ENCODE measurements at places on chromosomes 3 and 15.
A peak's percentile ranks its signal among the peaks of the same experiment; 100 is the strongest.

- DNase-seq = no peak
Measured at GRCh38 chr3:64410226-64410625, 185.0 kb upstream of the PRICKLE2 start.

DNA sequence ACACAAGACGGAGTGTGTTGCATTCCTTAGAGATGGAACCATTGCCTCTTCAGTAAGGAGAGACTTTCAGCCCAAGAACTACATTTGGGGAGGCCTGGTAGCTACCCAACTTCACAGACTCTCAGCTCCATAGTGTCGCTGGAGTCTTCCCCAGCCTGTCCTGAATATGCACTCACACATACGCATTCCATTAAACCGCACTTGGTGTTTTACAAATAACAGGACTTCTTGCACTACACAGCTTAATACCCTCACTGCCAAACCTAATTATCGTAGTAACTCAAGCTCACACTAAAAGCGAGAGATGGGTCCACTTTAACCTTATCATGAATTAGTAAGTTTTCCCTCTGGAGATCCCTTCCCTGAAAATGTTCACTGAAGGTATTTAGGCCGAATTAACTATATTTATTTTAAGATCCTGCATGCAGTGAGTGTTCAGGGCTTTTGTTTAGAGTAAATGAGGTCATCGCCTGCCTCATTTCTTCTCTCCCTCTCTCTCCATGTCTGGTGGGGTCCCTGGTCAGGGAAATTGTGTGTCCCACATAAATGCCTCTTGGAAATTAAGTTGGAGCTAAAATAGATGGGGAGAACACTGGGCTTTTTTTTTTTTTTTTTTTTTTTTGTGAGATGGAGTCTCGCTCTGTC is 171.9 kb downstream of the FAM43A start:
- DNase-seq = no peak

- DNase-seq = peak; percentile 26
Measured at GRCh38 chr15:68924866-68925560, 5.3 kb upstream of the SPESP1 start.

GRCh38 chr15:94286583-94286982 is 55.2 kb downstream of the MCTP2 start:
- DNase-seq = no peak

- no peak for DNase-seq
Measured at GRCh38 chr3:134002306-134002705, 27.4 kb downstream of the SLCO2A1 start.

- no peak for DNase-seq
Measured at GRCh38 chr3:16239086-16239770, 25.5 kb downstream of the DPH3 start.

DNA sequence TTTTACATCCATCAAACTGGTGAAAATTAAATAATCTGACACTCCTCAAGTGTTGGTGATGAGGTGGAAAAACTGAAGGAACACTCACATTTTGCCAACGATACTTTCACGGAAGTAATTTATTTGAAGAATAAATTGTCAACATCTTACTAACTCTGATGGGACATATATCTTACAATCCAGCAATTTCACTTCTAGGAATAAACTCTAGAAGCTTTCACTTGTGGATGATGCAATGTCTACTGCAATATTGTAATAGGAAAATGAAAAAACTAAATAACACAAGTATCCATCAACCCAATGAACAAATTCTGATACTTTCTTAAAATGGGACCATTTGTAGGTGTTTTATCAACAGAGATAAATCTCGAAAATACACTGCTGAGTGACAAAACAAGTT is 16.2 kb upstream of the LIPC start:
- DNase-seq = no peak

DNA sequence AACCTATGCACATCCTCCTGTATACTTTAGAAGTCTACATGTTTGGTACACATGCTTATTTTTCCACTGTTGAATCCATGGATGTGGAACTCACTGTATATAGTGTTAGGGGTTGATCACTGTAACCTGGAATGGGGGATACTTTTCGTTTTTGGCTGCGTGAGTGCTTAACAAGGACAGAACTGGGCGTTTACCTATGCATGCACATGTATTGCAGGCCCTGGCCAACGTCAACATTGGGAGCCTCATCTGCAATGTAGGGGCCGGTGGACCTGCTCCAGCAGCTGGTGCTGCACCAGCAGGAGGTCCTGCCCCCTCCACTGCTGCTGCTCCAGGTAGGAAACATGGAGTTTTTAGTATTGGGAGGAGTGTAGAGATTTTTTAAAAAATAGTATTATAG is 2.3 kb downstream of the RPLP1 start:
- no peak for DNase-seq

- no peak for DNase-seq
Measured at GRCh38 chr3:52044869-52045619, 11.3 kb downstream of the DUSP7 start.

- DNase-seq = no peak
Measured at GRCh38 chr15:91491101-91491950, 362.2 kb upstream of the SLCO3A1 start.

DNA sequence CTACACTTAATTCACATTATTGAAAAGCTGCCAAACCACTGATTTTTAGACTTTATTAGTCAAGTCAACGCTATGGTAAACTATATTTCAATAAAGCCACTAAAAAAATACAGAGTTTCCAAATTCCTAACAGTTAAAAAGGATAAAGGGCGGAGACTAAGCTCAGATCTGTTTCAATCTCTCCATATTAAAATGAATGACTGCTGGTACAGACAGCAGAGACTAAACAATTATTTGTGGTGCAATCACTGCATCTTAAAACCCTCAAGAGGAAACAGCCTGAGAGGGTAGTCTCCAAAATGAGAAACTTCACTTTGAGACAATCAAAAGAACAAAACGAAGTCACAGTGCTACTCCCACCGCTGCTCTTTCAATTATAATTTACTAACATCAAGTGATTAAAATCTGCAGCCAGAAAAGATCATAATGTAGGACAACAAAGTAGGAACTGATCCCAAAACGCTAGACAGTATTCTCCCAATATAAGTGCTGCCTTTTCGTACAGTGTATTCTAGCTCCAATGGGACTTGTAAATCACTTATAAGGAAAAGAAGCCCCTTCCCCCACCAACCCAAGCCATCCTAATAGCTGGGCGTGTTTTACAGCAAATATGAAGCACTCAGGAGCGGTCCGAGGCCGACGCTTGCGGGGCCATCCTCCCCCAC is 1.2 kb downstream of the UBP1 start:
- no peak for DNase-seq

GRCh38 chr3:177833332-177833731 is 636.0 kb upstream of the TBL1XR1 start:
- DNase-seq = no peak

- DNase-seq = no peak
Measured at GRCh38 chr3:72177075-72178050, 392.4 kb upstream of the PROK2 start.

GRCh38 chr3:123678108-123678511 is 93.3 kb upstream of the HACD2 start:
- DNase-seq = no peak

- no peak for DNase-seq
Measured at GRCh38 chr3:65922441-65922840, 116.3 kb downstream of the MAGI1 start.

DNA sequence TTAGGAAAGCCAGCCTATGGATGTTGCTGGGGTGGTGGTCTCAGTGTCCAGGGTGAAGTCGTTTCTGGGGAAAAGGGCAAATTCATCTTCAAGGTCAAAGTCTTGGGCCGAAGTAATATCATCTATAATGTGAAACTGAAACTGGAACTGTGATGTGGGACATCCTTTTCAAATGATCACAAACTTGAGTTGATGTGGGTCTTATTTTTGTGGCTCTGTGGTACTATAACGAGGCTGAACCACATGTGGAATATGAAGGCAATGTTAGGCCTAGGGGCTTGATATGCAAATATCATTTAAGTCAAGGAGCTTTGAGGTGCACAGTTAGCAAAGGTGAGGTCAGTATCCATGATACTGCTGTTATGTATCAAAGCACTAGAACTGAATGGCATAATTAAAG is 1.5 kb upstream of the CD200R1L start:
- no peak for DNase-seq

GRCh38 chr3:181773921-181774320 is 62.2 kb downstream of the SOX2 start:
- no peak for DNase-seq

GRCh38 chr3:171200750-171201088 is 174.2 kb upstream of the SLC2A2 start:
- DNase-seq = no peak

GRCh38 chr15:75065467-75065850 is 42.1 kb downstream of the PPCDC start:
- no peak for DNase-seq

- DNase-seq = no peak
Measured at GRCh38 chr15:94212291-94212690, 19.1 kb upstream of the MCTP2 start.

GRCh38 chr3:179046497-179047353 is 24.9 kb downstream of the ZMAT3 start:
- DNase-seq = no peak

- DNase-seq = peak; percentile 57
Measured at GRCh38 chr15:74382004-74382816, 14.8 kb upstream of the CYP11A1 start.

GRCh38 chr15:70033529-70034140 is 64.1 kb downstream of the TLE3 start:
- DNase-seq = no peak

GRCh38 chr15:49620199-49620598 is 419 bp downstream of the FAM227B start:
- no peak for DNase-seq

GRCh38 chr3:97720417-97720816 is 44.1 kb upstream of the ARL6 start:
- no peak for DNase-seq

DNA sequence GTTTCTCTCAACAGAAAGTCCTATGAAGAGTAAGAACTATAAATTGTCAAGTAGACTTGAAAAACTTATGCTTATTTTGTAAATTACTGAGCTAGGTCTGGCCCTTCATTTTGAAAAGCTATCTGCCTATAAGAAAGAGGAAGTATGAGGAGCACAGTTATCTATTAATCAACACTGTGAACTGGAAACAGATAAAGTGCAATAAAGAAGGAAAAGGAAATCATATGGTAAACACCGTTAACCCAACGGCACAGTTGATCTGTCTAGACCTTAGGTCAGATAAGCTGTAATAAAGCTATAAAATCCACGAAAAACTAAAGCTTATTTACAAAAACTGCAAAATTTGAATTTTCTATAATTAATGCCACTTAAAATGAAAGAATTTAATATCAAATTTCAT is 242.5 kb downstream of the ZBTB20 start:
- DNase-seq = no peak

DNA sequence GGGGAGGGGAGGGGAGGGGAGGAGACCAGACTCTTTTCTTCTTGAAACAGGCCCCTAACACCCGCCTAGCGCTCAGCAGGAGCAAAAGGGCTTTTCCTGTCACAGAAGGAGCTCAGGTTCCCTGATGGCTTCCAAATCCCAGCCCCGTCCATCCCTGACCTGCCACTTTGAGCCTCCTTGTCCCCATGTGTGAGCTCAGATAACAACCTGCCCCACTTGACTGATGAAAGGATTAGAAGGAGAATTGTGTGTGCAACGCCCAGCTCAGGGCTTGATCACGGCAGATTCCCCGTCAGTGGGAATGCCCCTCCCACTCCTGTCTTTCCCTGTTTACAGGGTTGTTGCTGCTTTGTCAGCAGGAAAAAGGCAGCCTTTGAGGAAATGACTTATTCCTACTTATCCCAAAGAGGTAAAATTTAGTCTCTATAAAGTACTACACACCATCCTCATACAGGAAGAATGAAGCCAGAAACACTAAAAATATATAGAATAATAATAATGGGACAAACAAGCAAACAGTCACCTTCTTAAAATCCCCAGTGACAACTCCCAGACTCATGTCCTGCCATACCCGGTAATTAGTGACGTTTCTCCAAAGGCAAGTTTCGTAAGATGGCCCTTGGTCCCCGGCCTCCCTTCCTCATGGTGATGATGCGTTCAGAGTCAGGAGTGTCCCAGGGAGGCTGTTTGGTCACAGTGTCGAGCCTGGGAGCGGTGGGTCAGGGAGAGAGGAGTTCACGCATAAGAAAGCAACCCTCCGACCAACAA is 6.1 kb upstream of the LRRC15 start:
- DNase-seq = no peak

- DNase-seq = no peak
Measured at GRCh38 chr15:80878867-80879250, 99.7 kb downstream of the CEMIP start.

DNA sequence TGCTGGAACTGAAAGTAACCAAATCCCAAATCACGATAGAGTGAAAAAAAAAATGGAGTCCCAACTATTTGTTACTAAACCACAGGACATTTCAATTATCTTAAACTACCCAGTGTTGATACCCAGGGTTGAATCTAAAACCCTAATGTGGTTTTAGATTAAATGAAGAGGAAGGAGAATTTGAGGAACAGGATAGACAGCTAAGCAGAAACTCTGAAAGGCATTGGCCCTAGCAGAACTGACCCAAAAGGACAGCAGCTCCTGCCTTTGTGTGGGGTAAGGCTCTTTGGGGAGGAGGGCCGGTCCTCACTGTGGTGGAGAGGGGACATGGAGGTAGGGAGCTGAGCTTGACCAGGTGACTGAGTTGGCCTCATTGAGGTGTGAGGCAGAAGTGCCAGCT is 30.7 kb upstream of the SNRK start:
- DNase-seq = no peak

GRCh38 chr3:153072382-153072781 is 89.6 kb upstream of the RAP2B start:
- DNase-seq = no peak

- DNase-seq = no peak
Measured at GRCh38 chr3:173395073-173395411, 2.5 kb upstream of the NLGN1 start.

DNA sequence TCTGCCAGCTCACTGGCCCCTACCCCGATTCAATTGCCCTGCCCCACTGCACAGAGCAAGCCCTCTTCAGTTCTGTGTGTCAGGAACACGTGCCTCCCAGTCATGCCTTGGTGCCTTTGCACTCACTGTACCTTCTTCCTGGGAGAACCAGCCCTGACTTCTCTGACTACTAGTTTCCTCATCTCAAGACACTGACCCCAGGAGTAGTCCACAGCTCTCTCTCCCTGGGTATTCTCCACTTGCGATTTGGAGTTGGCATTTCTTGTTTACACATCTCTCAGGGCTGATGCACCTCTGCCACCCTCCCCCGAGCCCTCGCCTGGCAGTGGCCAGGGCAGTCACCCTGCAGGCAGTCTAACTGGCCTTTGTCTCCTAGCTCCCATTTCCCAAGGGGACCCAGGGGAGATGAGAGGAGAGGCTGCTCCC is 5.7 kb downstream of the CISH start:
- no peak for DNase-seq

- DNase-seq = no peak
Measured at GRCh38 chr15:26084771-26085170, 221.6 kb upstream of the ATP10A start.

Measured in activated T-helper 1 cell treated with anti-CD3 and anti-CD28 coated beads, Interleukin-2, amount 50 U/mL, for 16 hours (primary cell).